ENCODE measurements at places on chromosomes 4 and X.

DNA sequence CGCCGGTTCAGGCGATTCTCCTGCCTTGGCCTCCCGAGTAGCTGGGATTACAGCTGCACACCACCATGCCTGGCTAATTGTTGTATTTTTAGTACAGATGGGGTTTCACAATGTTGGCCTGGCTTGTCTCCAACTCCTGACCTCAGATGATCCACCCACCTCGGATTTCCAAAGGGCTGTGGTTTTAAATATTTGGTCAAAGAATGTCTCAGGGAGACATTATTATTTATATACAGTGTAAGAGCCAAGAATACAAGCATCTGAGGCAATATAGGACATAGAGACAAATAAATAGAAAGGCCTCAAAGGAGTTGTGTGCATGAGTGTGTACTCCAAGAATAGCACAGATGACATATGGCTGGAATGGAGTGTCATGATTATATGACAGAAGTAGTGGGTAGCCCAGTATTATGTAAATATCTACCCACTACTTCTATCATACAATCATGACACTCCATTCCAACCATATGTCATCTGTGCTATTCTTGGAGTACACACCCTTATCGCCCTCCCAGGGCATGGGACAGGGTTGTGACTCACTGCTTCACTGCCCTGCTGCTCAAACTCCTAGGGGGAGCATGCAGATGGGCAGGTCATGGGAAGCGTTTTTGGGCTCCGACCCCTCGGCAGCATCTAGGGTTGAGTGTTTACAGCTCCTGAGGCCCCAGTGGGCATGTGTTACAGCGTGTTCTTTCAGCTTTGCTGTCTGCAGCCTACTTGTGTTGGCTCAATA is 1649.8 kb upstream of the PCDH10 start:
- no peak for DNase-seq

- DNase-seq, result no peak
These were observed 63.8 kb downstream of the STOX2 start for GRCh38 chr4:183968931-183969330.

DNA sequence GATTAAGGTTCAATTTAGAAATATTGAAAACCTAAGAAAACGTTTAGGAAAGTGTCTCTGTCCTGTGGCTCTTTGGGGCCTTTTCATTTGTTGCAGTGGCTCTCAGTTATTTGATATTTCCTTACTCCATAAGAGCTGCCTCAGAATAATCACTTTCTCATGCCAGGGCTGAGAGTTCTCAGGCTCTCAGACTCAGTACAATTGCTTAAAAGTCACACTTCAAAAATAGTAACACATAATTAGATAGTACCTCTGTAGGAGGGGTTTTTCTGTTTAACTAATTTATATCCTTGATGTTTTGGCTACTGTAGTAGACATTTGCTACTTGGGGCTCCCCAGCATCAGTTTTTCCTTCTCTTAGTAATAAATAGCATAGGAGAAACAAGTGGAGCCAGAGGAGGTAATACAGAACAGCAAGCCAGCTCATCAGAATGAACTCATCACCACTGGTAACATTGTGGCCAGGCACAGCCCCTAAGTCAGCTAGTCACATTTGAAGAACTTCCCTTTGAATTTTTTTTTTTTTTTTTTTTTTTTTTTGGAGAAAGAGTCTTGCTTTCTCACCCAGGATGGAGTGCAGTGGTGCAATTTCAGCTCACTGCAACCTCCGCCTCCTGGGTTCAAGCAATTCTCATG is 8.0 kb upstream of the HNRNPD start:
- DNase-seq, result no peak

DNA sequence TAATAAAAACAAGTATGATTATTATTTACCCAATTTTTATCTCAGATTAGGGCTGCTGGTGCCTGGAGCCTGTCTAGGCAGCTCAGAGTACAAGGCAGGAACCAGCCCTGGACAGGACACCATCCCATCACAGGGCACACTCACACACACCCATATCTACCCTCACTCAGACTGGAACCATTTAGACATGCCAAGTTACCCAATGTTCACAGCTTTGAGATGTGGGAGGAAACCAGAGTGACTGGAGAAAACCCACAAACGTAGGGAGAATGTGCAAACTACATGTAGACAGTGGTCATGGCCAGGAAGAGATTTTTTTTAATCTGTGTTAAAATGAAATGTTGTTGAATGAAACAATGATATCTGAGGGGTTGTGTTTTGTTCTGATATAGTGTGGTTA is 35.7 kb upstream of the ADGRA3 start:
- no peak for DNase-seq

GRCh38 chrX:153608806-153609205 is 9.9 kb upstream of the CCNQ start:
- DNase-seq, result no peak

- no peak for DNase-seq
These were observed 134.4 kb upstream of the CPEB2 start for GRCh38 chr4:14867847-14868246.
